ENCODE measurements at places on chromosomes 13 and 19.

DNA sequence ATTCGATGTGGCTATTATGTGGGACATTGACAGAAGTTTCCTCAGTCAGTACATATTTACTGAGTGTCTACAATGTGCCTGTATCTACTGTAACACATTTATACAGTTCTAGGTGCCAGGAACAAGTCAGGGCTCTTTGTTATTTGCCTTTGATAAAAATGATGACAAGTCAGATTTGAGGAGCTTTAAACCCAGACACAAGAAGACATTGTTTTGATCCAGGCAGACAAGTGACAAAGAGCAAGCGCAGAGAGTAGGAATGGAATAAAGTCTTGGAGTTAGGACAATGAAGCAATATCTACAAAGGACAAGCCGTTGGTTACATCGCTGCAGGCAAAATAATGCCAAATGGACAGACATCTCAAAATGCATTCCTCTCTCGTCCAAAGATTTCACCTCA, 70.1 kb downstream of the ITGBL1 start:
- DNase-seq = no peak

DNA sequence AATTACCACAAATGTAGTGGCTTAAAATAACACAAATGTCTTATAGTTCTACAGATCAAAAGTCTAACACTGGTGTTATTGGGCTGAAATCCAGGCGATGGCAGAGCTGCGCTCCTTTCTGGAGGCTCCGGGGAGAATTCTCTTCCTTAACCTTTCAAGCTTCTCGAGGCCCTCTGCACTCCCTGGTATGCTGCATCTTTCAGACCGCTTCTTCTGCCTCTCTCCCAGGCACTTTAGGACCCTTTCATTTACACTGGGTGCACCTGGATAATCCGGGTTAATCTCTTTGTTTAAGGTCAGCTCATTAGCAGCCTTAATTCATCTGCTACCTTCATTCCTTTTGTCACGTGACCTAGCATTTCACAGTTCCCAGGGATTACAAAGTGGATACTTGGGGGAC, 211.3 kb upstream of the RFC3 start:
- DNase-seq = no peak

DNA sequence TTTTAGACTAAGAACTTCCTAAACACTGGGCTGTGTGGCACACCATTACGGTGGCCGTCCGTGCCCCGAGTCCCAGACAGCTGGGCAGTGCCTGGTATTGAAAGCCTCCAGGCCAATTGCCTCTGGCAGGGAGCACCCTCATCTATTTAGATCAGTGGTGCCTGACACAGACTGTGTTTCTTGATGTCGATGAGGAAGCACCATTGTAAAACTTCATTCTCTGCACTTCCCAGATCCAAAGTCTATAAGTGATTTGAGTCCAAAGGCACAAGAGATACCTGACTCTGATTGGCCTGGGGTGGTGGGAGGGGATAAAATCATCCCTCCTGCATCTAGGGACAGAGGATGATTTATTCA, 8.5 kb upstream of the STK24 start:
- no peak for DNase-seq

GRCh38 chr19:41299046-41299754, 10.8 kb upstream of the CCDC97 start:
- no peak for DNase-seq

DNA sequence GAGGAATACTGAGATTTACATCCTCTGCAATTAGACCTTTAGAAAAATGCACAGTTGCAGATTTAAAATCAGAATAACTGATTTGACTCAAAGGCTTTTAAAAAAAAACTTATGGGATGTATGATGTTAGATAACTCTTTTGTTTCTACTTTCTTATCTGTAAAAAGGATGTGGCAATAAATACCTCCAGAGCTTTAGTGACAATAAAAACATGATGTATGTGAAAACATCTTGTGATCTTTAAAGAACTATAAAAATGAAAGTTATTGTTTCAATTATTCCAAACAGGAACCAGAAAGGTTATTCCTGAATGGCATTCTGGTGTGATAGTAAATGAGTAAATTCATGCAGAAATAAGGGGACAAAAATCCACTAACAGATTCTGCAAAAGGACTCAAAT, 2712.2 kb upstream of the PCDH20 start:
- no peak for DNase-seq

- no peak for DNase-seq
Observed at GRCh38 chr13:20412691-20413355, 112.8 kb downstream of the CRYL1 start.

DNA sequence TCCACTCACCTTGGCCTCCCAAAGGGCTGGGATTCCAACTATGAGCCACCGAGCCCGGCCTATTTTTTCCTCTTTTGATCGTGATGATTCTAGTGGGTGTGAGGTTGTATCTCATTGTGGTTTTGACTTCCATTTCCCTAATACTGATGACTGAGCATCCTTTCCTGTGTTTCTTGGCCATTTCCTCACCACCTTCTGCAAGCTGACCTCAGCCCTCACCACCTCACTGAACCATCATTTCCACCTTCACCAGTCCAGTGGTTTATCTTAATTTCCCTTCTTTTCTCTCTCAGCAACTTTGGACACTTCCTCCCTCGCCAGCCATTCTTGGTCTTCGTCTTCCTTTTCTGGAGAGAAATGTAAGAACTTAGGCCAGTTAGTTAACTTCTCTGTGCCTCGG, 13.0 kb upstream of the BICRA start:
- peak; percentile 73 for DNase-seq

DNA sequence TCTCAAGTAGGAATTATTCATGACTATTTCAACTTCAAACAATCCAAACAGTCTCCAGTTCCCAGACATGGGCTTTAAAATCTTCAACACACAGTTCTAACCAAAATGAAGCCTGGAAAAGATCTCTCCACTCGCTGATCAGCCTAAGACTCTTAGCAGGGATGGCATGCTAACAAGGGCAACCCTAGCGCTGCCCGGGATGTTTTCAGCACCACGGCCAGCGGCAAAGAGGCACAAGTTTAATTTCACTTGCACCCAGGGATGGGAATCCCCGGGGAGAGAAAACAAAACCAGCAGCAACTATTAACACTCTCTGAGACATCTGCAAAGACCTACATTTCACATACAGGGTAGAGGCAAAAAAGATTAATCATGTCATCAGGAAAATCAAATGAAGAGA, 43.0 kb downstream of the CACNA1A start:
- peak; percentile 26 for DNase-seq

GRCh38 chr19:13092606-13093235, 9.9 kb downstream of the LYL1 start:
- DNase-seq = no peak

DNA sequence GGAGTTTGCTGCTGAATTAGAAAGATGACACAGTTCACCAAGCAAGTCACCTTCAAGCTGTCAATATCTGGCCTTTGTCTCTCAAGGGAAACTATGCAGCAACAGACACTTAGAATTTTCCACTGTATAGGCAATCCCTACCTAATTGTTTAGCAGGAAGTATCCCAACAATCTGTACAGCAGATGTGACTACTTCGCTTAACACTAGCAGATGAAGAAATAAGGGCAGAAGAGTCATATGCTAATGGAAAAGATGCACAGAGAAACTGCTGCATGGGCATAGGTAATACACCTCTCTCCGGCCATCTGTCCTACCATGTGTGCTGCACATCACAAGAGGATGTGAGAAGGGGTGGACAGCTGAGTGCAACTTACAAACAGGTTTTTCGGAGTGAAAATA, 851.2 kb downstream of the PCDH9 start:
- no peak for DNase-seq

DNA sequence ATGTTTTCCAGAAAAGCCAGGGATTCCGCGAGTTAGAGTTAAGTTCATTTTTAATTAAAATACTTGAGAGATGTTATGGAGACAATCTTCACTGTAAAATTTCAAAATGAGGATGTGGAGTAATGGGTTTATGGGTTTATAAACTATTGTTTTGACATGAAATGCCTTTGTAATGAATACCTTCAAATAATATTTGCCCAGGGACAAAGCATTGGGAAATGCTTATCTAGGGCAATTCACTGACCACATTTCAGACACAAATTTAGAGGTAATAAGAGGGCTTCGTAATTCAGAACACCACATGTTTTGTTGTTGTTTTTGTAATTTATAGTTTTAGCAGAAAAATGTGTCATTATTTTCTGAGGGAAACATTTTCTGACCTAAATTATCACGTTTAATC, 241.1 kb upstream of the ATXN8OS start:
- DNase-seq = no peak

GRCh38 chr19:6216236-6216995, 63.4 kb downstream of the MLLT1 start:
- no peak for DNase-seq

- peak; percentile 99 for DNase-seq
Observed at GRCh38 chr19:54523403-54523802, 20.8 kb downstream of the LAIR2 start.

- no peak for DNase-seq
Observed at GRCh38 chr13:114067886-114068651, 64.4 kb downstream of the RASA3 start.

GRCh38 chr13:37995092-37995491, 125.5 kb upstream of the TRPC4 start:
- DNase-seq = no peak

DNA sequence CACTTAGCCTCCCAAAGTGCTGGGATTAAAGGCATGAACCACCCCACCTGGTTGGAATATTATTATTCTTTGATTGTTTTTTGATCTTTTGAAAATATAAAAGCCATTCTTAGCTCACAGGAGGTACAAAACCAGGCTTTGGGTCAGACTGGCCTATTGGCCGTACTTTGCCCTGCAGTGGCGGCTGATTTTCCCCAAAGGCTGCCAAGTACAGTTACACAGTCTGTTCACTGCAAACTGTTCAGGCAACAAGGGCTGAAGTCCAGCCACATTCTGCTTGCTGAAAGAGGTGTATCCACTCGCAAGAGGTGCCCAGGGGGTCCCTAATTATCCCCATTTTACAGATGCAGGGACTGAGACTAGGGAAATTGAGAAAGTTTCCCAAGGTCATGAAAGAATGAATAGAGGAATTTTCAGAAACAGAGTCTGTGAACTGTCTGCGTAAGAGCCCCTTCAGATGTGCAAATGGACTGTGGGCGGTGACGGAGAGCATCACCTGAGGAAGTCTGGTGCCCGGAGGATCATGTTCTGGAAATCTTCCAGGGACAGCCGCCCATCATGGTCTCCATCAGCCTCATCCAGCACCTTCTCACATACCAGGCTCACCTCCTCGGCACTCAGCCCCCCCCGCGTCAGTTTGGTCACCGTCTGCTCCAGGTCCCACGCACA, 9.0 kb downstream of the CIB3 start:
- no peak for DNase-seq

GRCh38 chr13:62278271-62278670, 862.6 kb upstream of the PCDH20 start:
- DNase-seq = no peak

DNA sequence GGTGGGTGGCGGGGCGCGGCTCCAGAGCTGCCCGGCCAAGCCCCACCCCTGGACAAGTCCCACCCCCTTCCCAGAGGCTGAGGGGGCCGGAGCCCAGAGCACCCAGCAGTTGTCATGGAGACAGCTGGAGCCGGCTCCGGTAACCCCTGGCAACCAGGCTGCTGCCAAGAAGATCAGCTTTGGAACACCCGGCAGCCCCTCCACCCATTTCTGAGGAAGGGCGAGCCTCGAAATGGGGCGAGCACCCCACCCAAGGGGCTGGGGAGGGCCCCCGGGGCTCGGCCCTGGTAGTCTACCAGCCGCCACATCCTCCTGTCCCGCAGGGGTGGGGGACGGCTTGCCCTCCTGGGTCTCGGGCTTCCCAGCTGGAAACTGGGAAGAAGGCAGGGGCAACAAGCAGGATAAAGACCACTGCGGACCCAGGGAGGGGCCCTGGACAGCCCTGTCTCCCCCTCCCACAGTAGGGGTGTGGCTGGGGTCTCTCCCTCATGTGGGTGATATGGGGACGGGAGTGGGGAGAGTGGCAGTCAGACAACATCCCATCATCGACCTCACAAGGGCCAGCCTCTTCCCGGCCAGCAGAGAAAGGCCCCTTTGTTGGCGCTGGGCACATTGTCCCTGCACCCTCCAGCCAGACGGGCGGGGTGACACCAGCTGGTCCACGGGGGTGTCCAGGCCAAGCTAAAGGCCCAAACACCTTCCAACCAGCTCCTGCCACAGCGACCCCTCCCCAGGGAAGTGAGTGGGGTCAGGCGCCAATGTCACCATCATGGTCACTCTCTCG, 1.5 kb downstream of the CERS1 start:
- DNase-seq = no peak

DNA sequence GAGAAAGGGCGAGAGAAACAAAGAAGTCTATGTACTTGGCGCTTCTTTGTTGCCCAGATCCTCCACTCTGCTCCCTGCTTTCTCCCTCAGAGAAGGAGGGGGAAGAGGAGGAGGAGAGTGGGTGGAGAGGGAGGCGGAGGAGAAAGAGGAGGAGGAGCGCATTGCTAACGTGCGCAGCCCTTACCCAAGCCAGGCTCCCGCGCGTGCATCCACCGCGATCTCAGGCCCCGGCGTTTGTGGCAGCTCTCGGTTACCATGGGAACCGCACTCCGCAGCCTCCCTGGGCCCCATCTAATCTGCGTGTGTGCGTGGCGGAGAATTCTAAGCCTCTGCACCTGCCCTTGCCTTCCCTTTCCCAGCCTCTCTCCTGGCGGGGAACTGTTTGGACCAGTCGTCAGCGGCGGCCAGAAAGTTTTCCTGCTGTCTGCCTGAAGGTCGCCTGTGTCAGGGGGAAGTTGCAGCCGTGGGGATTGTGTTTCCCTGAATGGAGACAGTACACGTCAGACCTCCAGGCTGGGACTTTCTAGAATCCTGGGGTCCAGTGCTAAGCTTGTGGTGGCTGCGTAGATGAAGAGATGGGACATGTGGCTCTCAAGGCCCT, at the start of gene ERICH6B:
ERICH6B (minus strand) TSS at position 239 of the 601 bp plus-strand sequence. CDS start 18,734 bp downstream, outside the sequence.
- peak; percentile 7 for DNase-seq

- DNase-seq = no peak
Observed at GRCh38 chr19:1238369-1239303, 831 bp upstream of the CBARP start.

DNA sequence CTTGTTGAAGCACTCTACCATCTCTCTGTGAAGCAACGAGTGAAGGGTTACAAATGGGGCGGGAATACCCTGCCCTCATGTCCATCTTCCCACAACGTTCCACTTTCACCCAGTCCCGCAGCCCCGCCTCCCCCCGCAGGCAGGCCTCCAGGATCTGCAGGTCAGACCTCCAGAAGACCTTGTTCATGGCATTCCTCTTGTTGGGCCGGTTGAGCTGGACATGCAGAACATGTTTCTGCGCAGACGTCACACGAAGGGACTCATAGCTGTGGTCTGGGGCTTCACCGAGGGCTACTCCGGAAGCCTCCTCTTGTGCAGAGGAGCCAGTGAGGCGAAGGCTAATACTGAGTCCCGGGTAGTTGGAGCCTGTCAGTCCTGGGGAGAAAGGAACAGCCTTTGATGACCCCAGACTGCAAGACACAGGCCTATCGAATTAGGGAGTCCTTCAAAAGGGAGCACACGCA, 420 bp downstream of the ECH1 start:
- DNase-seq = peak; percentile 66

GRCh38 chr13:98144027-98144741, 1.3 kb downstream of the FARP1 start:
- DNase-seq = peak; percentile 36
